NCI-H146 (cell line): ENCODE measurements at places on chromosomes 7 and 10.
A peak's percentile ranks its signal among the peaks of the same experiment; 100 is the strongest.

GRCh38 chr10:9081253-9081652 lies 1026.8 kb downstream of the GATA3 start:
- DNase-seq, result no peak

- DNase-seq, result no peak
Measured at GRCh38 chr10:6115411-6115810, 26.6 kb downstream of the RBM17 start.

DNA sequence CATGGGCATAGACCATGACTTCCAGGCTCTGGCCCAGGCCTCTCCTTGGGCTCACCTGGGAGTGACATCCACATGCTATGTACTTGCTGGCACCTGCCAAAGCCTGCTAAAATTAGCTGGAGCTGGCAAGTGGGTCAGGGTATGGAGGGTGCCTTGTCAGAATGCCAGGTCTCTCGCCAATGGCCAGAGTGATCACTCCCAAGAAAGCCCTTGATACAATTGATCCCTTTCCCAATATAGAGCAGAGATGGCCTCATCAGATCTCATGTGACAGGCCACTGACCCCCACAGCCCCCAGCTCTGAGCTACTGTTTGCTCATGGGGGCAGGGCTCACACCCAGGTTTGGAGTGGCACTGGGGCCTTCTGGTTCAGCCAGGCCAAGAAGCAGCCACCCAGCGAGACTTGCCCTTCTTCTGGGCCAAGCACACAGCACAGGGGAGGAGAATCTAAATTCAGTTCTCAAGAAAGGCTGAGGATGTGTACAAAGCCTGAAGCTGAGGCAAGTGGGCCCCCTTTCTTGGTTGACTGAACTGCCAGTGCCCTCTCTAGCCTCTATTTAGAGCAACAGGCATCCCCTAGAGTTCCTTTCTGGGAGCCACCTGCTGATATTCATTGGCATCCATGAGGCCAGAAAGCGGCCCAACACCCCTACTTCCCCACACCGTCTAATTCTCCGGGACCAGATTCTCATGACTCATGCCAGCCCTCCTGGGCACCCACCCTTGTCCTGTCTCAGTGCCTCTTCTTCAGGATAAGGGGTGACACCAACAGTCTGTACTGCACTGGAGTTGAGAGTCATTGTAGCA lies 18.9 kb upstream of the MYL7 start:
- no peak for DNase-seq

- DNase-seq, result peak; percentile 65
Measured at GRCh38 chr7:131284702-131285419, 42.8 kb upstream of the MKLN1 start.

- peak; percentile 11 for DNase-seq
Measured at GRCh38 chr7:148290538-148290937, 300.0 kb upstream of the C7orf33 start.

DNA sequence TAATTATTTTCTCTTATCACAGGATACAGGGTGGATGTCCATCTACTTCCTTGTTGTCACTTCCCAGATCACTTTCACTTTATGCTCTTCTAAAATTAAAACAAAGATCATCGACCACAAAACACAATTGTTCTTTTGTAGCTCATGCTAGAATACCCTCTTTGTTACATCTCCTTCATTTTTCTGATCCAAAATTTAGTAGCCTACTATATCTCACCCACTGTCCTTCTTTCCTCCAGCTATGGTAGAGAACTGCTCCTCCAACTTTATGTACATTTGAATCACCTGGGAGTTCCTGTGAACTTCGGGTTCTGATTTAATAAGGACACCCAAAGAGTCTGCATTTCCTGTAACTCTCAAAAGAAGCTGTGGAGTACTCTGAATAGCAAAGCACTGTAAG lies 1.2 kb upstream of the AHR start:
- no peak for DNase-seq

DNA sequence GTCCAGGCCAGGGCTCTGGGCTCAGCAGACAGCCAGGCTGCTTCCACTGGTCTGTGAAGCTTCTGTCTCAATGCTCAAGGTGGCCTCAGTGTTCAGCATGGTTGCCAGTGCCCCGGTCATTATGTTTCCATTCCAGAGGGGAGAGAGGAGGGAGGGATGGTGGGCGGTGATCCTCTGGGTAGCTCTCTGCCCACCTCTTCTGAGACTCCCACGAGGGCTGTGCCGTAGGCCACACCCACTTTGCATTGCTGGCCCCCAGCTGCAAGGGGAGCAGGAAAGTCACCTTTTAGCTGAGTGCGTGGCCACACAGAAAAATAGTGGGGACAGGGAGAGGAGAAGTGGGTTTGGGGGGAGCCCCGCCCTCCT lies 42.5 kb downstream of the FOXK1 start:
- no peak for DNase-seq

DNA sequence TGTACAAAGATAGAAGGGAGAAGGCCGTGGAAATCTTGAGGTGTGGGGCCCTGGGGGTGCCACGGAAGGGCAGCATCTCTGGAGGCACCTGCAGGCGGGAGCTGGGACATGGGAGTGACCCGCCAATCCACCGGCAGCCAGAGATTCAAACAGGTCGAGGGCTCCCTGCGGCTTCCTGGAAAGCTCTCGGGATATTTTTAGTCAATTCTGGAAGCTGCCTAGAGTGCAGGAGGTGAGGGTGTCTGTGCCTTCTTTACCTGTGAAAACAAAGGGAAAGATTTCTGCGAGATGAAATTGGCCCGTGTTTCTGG lies 16.6 kb downstream of the MNX1 start:
- no peak for DNase-seq

GRCh38 chr10:60869652-60870415 lies 74.2 kb downstream of the RHOBTB1 start:
- peak; percentile 8 for DNase-seq

DNA sequence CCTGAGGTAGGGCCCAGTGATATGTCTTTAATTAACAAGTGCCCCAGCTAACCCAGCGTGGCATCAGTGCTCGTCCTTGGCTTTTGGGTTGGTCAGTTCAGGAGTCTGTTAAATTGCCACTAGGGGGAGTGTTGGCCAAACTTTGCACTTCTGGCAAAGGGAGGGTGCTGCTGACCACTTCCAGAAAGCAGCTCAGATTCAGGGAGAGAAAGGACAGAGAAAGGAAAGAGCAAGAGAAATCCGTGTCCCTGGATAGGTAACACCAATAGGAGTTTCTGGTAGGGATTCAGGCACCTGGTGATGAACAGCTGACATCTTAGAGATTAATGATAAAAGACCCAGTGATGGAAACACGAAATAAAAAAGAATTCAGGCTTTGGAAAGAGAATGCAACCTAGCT lies 243.1 kb upstream of the AOAH start:
- DNase-seq, result peak; percentile 77

GRCh38 chr10:19488592-19489280 lies 327.5 kb upstream of the PLXDC2 start:
- DNase-seq, result peak; percentile 41

GRCh38 chr7:1809070-1809469 lies 139.0 kb downstream of the ELFN1 start:
- no peak for DNase-seq

DNA sequence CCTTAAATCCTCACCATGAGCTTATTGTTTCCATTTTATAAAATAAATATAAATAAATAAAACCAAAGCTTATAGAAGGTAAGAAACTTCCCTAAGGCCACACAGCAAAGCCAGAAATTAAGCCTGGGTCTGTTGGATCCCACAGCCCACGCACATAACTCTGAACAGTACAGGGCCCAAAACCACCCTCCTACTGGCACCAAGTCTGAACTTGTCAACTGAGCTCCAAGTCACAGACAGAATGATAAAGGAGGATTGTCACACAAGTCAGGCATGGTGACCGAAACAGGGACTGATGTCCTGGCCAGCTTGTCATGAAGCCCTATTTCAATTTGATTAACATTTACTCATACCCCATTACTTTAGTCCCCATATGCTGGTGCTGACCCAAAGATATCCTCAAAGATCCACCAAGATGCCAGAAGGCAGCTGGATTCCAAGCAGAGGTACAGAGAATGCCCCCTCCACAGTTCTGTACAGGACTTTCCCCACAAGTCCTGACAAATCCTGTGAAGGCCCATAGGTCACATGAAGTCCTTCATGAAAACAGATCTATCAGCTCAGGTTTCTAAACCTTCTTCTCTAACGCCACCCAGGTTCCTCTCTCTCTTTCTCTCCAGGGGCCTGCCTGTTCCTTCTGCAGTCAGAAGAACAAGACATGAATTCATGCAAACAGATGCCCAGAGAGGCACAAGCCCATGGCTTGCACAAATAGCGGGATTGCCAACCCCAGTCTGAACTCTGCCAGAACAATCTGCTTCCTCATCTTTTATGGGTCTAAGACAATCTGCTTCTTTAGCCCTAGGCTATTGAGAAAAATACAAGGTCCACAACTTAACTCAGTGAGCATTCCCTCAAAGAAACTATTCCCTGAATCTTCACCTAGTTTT lies 60.9 kb downstream of the GLI3 start:
- DNase-seq, result no peak

DNA sequence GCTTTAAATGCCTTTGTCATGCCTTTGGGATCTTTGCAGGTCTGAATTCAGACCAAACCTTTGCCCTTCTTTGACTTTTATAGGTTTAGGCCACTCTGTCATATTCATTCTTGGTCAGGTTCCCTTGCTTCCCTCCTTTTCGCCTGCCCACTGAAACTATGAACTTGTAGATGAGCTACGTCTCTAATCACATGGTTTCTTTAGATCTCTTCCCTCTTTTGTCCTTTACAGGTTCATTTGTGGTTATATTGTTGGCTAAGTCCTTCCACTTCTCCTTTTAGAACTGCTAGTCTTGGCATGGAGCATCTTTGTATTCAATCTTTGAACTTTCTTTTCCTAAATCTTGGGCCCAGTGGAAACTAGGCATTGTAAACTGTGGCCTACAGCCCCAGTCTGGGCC lies 104.0 kb upstream of the ZEB1 start:
- DNase-seq, result no peak

DNA sequence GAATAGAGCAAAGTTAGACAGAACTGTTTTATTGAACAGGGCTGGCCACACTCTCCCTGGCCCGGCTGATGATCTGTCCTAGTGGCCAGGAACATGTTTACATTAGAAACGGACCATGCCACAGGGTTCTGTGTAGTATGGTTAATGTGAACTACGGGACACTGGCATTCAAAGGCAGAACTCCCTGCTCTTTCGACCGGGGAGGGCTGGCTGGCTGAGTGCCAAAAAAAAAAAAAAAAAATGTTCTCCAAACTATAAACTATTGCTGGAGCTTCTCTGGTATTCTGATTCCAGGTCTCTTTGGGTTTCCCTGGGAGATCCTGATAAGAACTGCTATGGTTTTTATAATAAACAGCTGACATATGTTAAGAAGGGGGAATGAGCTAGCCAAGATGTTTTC lies 1262.6 kb upstream of the SORCS1 start:
- DNase-seq, result no peak

DNA sequence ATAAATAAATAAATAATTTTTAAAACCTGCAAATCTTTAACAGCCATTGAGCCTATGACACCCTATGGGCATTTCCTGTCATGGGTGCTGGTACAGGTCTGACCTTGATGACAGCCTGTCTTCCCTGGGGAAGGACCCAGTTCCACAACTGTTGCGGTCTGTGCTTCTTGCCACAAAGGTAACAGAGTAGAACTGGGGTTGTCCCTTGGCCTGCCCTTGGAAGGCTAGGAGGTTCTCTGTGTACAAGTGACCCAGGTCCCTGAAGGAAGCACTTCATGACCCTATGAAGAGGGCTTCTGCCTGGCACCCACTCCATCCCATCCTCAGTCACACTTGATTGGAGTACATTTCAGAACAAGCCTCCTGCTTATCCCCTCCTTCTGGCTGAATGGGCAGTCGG lies 66.9 kb downstream of the OGDH start:
- no peak for DNase-seq

DNA sequence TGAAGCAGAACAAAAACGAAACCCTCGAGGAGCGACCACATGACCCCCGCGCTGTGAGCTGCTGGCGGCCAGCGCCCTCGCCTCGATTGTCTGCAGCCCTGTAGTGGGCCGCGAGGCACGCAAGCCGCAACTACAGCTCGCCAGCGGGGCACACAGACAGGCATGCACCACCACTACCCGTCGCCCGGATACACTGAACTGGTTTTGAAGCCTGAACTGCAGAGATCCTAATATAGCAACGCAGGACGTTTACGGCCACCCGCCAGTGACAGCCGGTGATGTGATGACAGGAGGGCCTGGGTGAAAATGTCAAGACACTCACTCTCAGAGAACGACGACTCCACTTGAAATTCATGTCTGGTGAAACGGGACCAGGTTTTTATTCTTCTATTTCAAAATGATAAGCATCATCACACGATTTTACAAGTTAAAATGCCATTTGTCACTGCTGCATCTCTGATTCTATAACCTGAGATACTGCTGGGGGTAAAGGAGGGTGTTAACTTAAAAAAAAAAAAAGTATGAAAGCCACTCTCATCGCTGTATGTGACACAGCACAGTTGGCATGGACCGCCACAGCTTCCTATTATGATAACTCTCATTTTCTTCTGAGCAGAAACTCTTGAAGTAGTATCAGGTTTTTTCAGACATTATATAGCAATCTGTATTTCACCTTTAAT lies 120.3 kb upstream of the DIP2C start:
- DNase-seq, result no peak

DNA sequence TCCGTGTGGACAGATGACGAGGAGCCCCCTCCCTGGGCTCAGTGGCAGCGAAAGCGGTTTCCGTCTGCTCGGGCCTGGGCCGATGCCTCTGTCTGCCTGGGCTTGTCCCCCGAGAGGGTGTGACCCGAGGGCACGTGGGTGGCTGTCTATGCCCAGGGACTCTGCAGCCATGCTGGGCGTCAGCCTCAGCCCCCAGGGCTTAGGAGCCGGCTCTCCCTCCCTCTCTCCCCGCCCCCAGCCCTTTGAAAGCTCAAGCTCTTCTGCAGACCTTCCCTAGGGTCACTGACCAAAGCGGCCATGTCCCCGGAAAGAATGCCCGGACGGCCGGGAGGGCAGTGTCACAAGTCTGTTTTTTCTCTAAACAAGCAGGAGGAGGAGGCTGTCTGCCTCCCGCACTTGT lies 7.1 kb downstream of the MICALL2 start:
- no peak for DNase-seq

DNA sequence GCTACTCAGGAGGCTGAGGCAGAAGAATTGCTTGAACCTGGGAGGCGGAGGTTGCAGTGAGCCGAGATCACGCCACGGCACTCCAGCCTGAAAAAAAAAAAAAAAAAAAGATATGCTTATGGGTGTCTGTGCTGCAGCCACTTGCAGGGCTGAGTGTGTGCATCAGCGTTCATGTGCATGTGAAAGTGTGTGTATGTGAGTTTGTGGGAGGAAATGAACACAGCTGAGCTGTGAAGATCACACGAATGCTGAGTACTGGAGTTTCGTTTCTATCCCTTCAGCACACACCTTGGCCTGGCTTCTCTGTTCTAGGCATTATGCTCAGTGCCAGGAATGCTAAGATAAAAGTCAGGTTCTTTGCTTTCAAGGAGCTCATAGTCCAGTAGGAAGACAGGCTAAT lies 12.0 kb upstream of the SVOPL start:
- no peak for DNase-seq

- peak; percentile 18 for DNase-seq
Measured at GRCh38 chr10:71921324-71922027, 42.7 kb upstream of the CHST3 start.

- DNase-seq, result peak; percentile 42
Measured at GRCh38 chr7:108001764-108002725, 916 bp downstream of the LAMB1 start.
